Activated T-helper 1 cell treated with anti-CD3 and anti-CD28 coated beads, Interleukin-2, amount 50 U/mL, for 16 hours (primary cell): ENCODE measurements at places on chromosomes 11 and 22.

DNA sequence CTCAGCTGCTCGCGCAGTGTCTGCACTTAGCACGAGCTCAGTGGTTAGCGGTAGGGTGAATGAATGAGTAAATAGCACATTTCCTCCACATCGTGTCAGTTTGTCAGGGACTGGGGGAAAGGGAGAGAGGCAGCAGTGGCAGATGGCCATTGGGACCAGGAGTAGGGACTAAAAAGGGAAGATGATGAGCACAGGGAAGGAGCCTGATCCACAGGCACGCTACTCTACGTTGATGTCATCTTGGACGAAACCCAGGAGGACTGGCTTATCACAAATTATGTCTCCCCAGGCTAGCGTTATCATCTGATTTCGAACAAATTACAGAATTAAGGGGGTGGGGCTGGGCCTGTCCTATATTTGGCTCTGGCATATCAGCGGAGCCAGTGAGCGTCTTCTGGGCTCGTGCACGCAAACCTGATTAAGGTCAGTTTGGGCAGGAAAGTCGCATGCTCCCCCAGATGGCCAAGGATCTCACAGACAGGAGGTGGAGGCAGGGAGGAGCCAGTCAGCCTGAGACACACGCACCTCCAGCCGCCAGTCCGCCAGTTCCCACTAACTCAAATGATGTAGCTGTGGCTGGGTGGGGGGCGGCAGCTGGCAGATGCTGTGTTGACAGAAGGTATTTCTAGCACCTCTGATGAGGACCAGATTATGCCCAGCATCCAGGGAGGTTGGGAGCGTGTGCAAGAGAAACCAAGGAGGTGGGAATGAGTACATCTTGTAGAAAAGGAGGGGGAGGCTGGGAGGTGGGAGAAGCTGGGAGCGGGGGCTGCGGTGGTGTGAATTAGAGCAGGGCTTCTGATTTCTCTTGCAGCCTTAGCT lies 97.4 kb upstream of the PRDM11 start:
- no peak for DNase-seq

- DNase-seq = no peak
These were observed 9.0 kb upstream of the ME3 start for GRCh38 chr11:86681483-86681756.

DNA sequence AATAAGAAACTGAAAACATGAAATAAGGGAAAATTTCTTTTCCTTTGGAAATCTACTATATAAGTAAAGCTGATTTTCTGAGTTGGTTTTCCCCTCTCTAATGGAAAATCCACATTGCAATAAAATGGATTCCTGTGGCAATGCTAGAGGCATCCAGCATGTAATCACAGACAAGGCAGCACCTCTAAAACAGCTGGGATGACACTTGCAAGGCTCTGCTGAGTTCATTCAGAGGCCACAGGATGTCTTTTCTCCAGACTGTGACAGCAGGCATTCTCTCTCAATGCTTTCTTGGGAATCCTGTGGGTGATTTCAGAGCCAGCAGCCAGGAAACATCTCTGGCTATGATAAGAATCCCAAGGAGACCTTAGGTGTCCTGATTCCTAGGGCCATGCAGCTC lies 201.3 kb upstream of the BLID start:
- DNase-seq = no peak

DNA sequence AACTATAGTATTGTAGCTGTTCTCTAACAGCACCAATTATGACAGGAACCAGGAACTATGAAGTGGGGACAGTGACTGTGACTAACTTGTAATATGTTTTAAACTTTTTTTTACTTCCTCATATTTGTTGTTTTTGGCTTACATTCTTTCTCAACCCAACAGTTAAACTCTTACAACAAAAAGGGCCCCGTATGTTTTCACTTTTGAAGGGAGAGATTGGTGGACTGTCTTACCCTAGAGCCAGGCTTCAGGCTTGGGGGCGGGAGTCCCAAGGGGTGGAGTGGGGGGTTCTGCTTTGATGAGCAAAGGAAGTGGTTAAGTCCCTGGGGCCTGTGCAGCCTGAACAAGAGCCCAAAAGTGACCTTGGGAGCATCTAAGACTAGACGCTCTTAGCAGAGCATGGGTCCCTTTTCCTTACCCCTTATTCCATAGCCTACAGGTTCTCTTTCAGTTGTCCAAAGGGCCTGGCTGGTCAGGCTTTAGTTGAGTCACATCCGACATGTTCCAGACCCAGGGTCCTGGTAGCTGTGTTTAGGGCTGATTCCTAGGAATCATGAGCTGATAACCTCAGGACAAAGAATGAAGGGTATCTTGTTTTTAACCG lies 38.8 kb downstream of the STIM1 start:
- DNase-seq = no peak

- DNase-seq = no peak
These were observed 1151.2 kb upstream of the CCDC90B start for GRCh38 chr11:84437071-84437980.

- DNase-seq = peak; percentile 52
These were observed 2.9 kb downstream of the RPL3 start for GRCh38 chr22:39316440-39317083.

GRCh38 chr11:67262731-67263675 lies 3.3 kb upstream of the GRK2 start:
- peak; percentile 63 for DNase-seq

- DNase-seq = no peak
These were observed at the start of gene CYB5R2 for GRCh38 chr11:7672960-7673723. CYB5R2 (minus strand) TSS chr11:7673500; CDS start chr11:7672825, 675 bp downstream.

- DNase-seq = no peak
These were observed 59.2 kb downstream of the MYO7A start for GRCh38 chr11:77187111-77187750.

DNA sequence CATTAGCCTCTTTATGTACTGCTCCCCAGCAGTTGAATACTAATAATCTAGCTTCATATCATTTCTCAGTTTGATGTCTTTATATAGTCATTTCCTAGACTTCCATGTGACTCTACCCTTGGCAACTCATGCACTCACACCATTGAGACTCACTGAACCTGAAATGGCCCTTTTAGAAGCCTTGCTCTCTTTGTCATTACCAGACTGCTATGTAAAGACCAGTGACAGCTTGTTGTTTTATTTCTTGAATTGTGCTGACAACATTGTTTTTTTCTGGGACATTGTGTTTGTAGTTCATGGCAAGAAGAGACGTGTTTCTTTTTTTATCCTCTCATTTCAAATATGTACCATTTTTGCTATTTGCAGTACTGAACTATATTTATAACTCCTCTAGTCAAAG lies 256.5 kb downstream of the CNTN5 start:
- no peak for DNase-seq

GRCh38 chr11:117528097-117528721 lies 200.6 kb downstream of the CEP164 start:
- DNase-seq = no peak

DNA sequence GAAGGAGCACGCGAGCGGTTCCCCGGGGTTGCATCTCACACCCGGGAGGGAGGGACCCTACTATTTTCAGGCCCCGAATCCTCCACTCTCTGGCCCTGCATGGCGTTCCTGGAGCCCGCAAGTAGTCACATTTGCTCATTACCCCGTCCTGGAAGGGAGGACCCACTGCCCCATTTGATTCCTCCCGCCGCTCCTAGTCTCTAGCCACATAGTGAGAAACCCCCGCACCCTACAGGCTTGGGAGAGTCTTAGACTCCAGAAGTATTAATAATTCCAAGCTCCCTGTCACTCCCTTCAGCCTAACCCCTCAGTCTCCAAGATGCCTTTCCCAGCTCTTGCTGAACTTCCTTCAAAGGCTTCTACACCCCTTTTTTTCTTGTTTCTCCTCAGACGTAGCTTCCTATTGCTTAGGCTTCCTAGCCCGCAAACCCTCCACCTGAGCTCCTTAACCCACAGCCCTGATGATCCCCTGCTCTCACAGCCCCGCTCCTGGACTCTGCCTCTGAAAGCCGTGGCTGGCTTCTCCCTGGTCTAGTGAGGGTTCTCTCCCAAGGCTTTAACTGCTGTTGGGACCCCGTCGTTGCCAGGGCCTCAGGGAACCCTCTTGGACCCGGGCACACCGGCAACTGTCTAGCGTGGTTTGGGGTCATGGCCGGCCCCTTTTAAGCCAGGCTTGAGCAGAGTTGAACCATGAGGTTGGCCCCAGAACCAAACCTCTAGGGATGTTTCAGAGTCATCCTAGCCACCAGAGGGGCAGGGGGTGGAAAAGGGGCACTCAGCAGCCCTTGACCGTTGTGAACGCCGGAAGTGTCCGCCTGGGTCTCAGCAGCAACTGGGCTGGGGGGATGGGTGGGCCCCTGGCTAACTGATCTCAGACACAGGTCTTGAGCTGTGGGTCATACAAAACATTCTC lies 862 bp downstream of the GGA1 start:
- DNase-seq = no peak

DNA sequence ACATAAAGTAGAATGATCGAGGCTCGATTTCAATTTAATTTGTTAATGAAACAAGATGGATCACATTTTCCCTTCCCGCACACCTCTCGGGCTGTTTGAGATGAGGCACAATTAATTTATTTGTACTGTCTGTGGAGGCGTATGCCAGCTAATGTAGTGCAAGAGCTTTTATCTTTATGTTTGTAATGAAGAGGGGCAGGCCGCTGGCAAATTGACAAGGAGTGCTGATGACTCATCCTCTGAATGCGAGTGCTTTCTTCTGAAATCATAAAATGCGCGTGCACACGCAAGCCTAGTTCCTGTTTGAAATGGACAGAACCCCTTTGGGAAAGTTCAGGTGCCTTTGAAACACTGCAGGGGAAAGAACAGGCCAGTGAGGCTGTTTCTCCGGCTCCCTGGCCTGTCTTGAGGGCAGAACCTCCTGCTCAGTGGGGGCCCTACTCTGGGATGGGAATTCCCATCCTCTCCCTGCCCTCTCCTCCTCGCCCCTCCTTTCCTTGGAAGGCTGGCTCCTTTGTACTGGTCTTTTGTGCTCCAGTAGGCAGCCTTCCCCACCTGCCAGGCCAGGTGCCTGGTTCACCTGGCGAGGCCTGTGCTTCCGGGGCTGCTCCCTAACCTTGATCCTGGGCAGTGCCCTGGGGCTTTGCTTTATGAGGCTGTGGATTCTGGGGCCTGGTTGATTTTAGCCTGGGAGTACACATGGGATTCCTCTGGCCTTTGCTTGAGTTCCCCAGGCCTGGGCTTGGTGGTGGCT lies 50.3 kb downstream of the TEAD1 start:
- no peak for DNase-seq

- no peak for DNase-seq
These were observed 23.1 kb upstream of the RNASEH2C start for GRCh38 chr11:65743681-65744025.

DNA sequence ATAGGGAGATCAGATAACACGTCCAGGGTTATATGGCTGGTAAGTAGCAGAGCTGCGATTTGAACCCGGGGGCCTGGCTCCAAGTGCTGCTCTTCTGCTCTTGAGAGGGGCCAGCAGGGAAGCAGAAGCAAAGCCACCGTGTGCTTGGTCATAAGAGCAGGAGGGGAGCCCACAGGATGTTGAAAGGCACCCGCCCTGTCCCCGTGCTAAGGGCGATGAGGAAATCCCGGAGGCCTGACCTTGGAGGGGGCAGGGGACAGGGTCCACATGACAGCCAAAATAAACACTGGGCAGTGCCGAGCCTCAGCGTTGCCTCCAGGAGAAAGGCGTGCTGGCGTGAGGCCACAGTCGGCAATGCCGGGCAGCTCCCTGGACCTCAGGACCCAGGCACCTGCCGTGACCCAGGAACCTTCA lies 28.8 kb downstream of the TOM1 start:
- no peak for DNase-seq

DNA sequence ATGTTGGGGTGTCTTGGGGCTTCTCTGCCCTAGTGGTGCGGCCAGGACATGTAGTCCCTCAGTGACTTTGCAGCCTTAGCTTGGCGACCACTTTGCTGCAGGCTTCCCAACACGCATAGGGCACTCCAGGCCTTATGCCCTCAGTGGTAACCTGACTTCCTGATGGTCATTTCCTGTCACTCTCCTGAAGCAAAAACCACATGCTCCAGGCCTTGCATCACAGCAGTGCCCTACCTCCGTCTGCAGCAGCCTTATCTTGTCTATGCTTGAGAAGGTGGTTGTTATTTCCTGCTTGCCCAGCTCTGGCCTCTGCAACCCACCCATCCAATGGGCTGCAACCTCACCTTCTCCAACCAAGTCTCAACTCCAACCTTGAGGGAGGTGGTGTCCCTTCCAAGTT lies 33.4 kb upstream of the PISD start:
- no peak for DNase-seq

GRCh38 chr22:45324311-45324711 lies 14.6 kb downstream of the FAM118A start:
- DNase-seq = no peak

GRCh38 chr11:80107415-80107814 lies 666.6 kb upstream of the TENM4 start:
- no peak for DNase-seq

DNA sequence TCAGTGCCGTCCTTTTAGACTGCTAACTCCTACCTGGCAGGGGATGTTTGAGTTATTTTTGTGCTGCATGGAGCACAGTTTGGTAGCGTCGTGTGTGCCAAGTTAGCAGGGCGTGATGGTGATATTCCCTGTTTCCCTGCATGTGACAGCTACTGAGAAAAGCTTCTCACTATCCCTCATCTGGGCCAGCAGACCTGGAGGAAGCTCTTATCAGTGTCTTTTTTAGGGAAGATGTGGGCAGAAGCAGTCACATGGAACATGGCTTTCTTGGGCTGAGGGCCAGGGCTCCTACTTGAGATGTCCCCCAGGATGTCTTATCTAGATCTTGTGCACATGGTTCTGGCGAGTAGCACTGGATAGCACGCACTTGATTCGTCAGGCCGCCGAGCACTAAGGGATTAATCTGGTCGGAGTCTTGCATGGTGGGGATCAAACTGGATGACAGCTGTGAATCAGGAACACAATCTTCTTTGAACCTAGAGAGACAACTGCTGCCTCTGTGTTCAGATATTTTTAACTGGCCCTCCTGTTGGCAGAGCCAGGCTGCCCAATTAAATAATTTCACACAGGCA lies 33.8 kb downstream of the TECTA start:
- no peak for DNase-seq

- DNase-seq = no peak
These were observed 43.1 kb downstream of the FDX1 start for GRCh38 chr11:110472858-110473257.

DNA sequence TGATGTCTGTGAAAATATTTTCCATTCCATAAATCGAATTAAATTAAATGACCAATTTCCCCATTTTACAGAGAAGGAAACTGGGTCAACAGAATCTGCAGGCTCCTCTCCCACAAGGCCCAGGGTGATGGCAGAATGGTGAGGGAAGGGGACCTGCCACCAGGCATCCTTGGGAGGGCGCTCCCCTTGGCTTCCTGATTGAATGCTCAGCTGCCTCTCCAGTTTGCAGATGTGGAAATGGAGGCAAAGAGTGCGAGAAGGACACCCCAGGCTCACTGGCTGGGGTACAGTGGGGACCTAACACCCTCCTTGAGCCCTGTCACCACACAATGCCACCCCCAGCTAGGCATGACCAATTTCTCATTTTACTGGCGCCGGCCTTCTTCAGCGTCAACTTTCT lies 28.5 kb upstream of the CSNK1E start:
- DNase-seq = no peak

DNA sequence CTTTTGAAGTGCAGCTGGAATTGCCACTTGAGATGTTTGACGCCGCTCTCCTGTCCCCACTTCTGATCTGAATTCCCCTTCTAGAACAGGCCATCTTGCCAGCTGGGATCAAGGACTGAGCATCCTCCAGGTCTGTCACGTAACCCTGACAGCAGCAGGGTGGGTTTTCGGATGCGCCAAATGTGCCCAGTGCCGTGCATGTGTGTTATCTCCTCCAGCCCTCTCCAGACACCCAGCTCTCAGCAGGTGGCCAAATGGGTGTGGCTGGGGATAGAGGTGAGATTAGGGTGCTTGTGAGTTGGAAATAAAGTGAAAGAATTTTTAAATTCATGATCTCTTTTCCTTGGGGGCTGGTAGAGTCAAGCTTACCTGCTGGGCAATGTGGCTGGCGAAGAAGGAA lies 3.3 kb downstream of the OSBP2 start:
- DNase-seq = no peak
